ENCODE measurements at places on chromosomes 16 and 17.

GRCh38 chr16:25726430-25727098 is 34.8 kb downstream of the HS3ST4 start:
- no peak for DNase-seq

- no peak for DNase-seq
Observed at GRCh38 chr17:38587947-38588787, 17.6 kb downstream of the SRCIN1 start.

DNA sequence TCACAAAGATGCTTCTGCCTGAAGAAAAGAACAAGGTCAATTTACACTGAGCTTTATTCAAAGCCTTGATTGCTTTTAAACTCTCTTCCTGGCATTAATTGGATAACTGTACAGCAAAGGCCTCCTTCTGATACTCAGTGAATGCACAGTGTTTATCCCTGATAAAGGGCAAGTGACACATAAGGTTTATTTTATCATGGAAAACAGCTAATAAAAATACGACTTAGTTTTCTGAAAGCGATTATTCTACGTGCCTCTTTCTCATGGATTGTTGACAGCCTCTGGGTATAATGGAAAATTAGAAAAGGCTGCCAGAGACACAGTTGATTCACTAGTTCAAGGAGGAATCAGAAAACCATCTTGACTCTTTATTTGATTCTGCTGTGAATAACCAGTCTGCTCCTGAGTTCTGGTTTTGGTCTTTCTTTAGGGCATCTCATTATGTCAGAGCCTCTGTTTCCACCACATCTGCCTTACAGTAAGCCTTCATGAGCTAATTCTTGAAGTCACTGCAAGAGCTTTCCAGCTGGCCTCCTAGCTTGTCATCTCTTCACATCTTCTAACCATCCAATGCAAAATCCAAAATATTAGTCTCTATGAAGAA is 212.9 kb downstream of the CNTNAP4 start:
- DNase-seq = no peak

DNA sequence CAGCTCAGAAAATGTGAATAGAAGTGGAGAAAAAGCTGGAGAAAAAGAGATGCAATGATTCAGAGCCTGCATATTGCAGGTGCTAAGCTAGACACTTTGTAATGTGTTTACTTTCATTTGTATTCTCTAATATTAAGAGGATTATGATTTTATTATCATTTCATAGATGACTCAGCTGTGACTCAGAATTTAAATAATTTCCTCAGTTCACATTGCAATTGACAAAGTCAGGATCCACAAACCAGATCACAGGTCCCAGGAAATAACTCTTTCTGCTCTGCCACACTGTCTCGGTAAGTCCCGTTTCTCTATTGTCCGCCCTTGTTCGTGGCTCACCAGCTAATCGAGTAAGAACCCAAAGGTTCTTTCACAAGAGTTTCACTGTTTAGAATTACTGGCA is 235.4 kb upstream of the MON1B start:
- DNase-seq = no peak

DNA sequence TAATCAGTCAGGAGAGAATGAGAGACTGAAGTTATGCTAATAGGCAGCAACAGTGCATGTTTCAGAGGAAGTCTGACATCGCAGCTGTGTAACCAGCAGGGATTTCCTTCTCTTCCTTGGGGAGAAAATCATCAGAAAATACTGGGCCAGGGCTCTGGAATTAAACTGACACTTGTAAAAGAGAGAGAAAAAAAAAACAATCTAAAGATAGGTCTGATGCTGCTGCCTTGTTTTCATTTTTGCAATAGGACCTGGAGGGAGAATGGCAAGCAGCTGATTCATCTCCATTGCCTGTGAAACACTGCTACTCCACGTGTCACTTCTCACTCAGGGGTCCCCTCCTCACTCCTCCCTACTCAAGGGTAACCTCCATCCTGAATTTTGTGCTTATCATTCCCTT is 17.7 kb upstream of the CORO6 start:
- no peak for DNase-seq

- DNase-seq = no peak
Observed at GRCh38 chr16:27780468-27781194, 230.7 kb downstream of the KATNIP start.

GRCh38 chr16:19991614-19992013 is 82.1 kb downstream of the GPR139 start:
- no peak for DNase-seq

DNA sequence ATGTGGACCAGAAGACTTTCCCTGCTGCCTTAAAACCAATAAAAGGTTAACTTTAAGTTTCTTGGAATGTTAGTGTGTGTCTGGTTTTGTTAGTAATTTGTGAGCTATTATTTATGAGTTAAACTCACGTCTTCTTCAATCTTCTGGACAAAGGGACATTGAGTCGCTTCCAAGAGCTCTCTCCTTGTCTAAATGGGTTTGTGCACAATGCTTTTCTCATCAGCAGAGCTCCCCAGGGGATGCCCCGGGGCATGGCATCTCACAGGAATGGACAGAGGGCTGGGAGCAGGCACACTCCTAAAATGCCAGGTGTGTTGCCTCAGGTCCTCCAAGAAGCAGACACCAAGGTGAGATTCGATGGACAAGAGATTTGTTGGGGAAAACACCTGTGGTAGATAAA is 90.5 kb downstream of the RGS9 start:
- DNase-seq = no peak

GRCh38 chr17:30031214-30031869 is 85.3 kb upstream of the NSRP1 start:
- DNase-seq = no peak

DNA sequence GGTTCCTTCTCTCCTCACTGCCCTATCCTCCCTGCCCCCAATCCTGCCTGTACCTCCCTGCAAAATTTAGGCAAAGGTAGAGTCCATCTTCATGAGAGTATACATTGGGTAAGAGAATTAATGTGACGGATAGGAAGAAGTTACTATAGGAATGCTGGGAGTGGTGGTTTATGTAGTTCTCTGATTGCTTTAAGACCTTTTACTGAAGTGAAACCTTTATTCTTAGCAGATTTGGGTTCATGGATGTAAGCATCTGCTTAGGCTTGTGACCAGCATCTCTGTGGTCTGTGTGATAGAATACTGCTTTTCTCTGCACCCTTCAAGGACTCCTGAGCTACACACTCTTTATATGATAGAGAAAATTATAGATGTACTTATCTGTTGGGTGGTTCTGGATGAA is 127.3 kb downstream of the PRKCA start:
- no peak for DNase-seq

DNA sequence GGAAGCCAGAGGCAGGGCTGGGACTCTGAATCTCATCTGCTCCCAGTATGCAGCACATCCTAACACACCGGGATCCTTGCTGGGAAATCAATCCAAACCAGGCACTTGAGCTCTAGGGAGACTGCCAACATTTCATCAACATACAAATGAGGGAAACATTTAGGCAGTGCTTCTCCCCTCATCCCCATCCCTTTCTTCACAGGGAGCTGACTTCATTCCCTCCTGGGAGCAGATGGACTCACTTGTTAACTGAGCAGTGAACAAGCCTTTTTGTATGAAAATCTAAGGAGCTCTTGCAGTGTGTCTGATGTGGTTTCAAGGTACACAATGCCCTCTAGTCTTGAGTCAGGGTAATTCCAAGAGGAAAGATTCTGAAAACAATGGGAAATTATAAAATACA is 96.3 kb downstream of the TMEM114 start:
- DNase-seq = no peak

DNA sequence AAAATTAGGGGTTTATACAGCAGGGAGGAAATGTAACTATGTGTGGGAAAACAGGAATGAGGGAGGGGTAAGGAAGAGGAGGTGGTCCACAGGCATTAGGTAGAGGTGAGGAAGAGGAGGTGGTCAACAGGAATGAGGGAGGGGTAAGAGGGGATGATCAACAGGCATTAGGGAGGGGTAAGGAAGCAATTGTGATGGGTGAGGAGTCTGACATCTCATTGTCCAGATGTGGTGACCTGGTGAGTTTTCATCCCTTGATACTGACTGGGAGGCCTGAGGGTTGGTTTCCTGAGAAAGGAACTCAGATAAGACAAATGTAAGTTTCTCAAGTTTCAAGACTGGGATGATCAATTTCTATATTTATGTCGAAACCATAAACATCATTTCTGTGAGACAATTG is 206.2 kb upstream of the C16orf82 start:
- DNase-seq = no peak

GRCh38 chr16:52863000-52863399 is 189.7 kb downstream of the CHD9NB start:
- DNase-seq = no peak

DNA sequence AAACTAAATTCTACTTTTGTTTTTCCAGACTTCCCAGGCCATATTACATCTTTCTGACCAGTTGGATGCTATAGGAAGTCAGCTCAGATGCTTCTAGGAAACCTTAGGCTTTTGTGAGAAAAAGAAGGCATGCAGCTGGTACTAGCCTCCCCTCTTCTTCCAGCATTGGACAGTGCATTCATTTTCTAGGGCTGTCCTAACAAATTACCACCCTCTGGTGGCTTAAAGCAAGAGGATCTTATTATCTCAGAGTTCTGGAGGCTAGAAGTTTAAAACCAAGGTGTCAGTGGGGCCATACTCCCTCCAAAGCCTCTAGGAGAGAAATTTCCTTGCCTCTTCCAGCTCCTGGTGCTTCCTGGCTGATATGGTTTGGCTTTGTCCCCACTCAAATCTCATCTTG is 467.8 kb downstream of the SLC39A11 start:
- no peak for DNase-seq

GRCh38 chr17:55421179-55421934 is at the start of gene MMD:
Gene MMD, minus strand, starts transcription at chr17:55421835. Its CDS starts 140 bp downstream, at chr17:55421695.
- DNase-seq = no peak

DNA sequence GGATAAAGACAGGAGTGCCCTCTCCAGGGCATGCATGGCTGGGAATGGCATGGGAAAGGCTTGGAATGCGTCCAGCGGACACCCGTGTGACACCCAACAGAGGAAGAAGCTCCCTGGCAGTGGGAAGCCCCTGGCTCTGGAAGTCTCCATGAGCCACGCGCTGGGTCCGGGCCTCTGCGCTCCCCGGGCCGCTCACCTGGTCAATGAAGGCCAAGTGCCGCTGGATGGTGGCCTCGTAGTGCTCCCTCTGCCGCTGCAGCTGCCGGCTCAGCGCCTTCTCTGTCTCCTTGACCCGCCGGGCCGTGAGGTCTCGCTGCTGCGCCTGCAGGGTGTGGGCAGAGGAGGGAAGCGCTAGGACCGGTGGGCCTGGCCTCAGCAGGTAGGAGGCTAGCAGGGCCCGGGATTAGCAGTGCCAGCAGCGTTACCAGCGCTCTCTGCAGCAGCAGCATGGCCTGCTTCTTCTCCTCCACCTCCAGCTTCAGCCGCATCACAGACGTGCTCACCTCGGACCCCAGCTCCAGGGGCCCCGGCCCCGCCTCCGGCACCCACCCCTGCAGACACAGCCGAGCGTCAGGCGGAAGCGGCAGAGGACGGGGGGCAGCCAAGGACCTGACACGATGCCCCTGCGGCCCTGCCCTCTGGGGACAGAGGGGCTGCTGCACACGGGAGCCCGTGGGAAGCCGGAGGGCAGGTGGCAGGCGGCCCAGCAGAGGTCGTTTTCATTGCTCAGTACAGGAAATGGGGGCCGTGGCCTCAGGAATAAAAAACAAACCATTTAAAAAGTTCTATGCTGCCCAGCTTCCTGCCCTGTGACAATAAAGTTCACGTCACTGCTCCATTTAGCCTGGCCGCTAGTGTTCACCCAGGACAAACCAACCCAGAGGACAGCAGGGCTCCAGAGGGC is 26.0 kb downstream of the CEP131 start:
- no peak for DNase-seq

Measured in Panc1 (cell line).